ENCODE measurements at places on chromosomes 1 and 21. TPM values are rescaled to one million over a fixed set of nuclear protein-coding genes. Genes with fewer than 3 reads are reported as not detected.

DNA sequence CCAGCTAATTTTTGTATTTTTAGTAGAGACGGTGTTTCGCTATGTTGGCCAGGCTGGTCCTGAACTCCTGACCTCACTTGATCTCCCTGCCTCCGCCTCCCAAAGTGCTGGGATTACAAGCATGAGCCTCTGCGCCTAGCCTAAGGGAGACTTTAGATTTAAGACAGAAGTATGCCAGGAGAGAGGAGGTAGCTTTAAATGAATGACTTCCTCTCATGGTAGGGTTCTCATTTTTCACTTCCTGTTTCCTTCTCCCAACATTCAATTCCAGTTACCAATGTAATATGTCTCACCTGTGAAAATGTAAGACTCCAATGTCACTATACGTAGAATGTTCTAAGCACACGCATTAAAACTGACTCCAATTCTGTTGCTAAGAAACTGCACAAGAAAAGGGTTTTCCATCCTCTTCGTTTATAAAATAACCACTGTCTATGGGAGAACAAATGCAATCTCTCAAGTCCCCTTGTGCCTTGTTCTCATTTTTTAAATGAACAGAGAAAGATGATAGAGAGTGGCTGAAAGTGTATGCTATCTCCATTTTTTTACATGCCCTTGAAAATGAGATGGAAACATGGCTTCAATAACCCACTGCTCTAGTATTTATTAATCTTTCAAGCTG is 140.0 kb downstream of the SLC45A1 start:
- no peak for DNase-seq

DNA sequence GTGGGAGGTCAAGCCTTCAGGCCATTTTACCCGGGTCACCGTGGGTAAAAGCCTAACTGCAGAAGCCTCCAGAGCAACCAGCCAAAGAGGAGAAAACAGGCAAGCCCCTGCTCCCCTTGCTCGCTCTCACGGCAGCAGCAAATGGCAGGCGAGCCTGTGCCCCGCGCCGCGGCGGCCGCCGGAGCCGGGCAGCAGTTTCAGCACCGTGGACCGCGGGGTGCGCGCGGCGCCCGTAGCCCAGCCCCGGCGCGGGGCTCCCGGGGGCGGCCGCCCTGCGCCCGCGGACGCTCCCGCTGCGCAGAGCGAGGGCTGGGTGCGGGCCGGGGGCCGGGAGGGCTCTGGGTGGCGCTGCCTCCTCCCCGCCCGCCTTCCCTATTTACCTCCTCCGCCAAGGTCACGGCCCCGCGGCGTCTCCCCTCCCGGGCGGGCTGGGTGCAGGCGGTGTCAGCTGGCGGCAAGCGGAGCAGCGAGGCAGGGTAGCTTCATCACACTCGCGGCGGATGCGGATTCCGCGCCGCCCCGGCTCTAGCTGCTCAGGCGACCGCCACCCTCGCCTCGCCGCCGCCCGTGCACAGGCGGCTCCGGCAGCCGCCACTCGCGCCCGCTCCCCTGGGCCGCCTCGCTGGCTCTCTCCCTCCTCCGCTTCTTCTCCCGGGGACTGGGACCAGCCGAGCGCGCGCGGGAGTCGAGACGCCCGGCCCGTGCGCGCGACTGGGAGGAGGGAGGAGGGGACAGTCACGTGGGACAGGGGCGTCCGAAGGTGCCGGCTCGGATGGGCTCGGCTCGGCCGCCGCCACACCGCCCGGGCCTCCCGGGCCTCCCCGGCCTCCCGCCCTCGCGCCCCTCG is at the start of gene RGS7:
Gene RGS7, minus strand, starts transcription at position 687 of the 847 bp plus-strand sequence.
- no peak for DNase-seq

DNA sequence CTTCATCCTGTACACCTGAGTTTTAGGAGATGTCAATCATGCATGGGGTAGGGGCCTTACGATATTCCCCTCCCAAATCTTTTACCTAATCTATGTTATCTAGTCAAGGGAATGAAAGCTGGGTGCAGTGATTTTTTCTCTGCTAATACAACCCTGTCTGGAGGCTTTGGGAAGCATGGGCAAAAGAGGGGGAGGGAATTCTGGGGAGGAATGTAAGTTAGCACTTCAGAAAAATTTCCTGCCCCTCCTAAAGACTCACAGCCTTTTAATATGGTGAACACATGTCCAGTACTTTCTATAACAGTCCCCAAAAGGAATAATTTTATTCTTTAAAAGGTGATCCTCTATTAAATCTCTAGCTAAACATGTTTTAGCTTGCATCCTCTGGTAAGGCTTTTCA is 25.6 kb upstream of the PRELP start:
- no peak for DNase-seq

- DNase-seq: no peak
Measured at GRCh38 chr21:37656899-37657298, 259.4 kb downstream of the KCNJ6 start.

- DNase-seq: no peak
Measured at GRCh38 chr1:201008666-201009360, 14.7 kb downstream of the KIF21B start.

GRCh38 chr1:171107969-171108368 is 17.3 kb downstream of the FMO3 start:
- DNase-seq: no peak

DNA sequence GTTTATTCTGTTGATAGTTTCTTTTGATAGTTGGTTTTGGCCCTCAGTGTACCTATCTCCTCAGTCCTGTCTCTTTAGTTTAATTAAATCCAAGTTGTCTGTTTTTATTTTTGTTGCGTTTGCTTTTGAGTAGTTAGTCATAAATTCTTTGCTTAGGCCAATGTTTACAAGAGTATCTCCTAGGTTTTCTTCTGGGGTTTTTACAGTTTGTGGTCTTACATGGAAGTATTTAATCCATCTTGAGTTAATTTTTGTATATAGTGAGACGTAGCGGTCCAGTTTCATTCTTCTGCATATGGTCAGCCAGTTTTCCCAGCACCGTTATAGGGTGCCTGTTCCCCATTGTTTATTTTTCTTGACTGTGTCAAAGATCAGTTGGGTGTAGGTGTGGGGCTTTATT is 139.4 kb downstream of the POU2F1 start:
- DNase-seq: no peak

- no peak for DNase-seq
Measured at GRCh38 chr1:215007880-215008279, 74.7 kb upstream of the KCNK2 start.

TEX38 gene
- not detected for total RNA-seq

AMY1B gene
- not detected for total RNA-seq

FAM177B gene
- total RNA-seq: not detected

Data from PC-9 (cell line).